Epithelial cell of proximal tubule (primary cell): ENCODE measurements at places on chromosomes 11 and 22.
A peak's percentile ranks its signal among the peaks of the same experiment; 100 is the strongest.

- DNase-seq, result peak; percentile 90
Measured at GRCh38 chr11:126113515-126113957, 50.9 kb upstream of the CDON start.

DNA sequence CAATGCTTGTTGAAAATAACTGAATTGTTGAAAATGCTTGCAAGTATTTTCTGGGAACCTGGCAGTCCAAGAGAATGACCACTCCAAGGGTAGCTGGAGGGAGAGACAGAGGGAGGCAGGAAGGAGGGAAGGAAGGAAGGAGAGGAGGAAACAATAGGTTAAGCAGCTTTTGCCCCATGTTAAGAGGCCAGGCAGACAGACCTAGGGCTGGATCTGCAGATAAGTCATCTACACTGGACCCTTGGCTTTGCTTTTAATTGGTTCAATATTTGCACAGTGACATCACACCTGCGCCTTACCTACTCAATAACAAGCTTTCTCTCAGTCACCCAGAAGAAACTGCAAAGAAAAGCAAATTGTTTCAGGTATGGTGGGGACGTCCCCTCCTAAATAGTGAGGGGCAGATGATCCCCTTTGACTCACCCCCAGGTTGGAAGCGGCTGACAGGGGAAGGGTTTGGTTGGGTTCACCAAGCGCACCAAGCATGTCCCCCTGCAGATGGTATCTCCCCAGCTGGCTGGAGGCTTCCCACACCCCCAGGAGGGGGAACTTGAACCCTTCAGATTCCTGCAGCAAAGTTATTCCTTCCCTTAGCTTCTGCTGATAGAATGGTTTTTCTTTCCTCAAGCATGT, 24.3 kb downstream of the MYH9 start:
- DNase-seq, result no peak

- no peak for DNase-seq
Measured at GRCh38 chr11:124865181-124865901, at the start of gene ROBO3. Gene ROBO3 (plus strand): TSS chr11:124865432. CDS start chr11:124865578, 146 bp downstream.

DNA sequence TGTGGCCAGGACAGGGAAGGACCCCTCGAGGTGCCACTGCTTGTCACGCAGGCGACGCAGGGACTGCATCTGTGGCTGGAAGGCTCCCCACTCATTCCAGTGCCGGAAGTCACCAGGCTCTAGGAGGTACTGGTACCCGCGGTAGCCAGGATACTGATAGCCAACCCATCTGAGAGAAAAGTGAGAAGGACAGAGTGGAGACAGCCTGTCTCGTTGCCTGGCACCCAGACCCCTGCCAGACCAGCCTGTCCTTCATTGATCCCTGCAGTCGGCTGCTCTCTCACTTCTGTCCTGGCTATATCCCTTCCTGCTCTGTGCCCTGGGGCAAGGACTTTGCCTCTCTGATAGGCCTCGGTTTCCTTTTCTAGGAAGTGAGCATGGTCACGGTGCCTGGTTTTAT, 9.6 kb upstream of the TPST2 start:
- DNase-seq, result no peak

- no peak for DNase-seq
Measured at GRCh38 chr11:58659404-58659803, 36.9 kb downstream of the CNTF start.

DNA sequence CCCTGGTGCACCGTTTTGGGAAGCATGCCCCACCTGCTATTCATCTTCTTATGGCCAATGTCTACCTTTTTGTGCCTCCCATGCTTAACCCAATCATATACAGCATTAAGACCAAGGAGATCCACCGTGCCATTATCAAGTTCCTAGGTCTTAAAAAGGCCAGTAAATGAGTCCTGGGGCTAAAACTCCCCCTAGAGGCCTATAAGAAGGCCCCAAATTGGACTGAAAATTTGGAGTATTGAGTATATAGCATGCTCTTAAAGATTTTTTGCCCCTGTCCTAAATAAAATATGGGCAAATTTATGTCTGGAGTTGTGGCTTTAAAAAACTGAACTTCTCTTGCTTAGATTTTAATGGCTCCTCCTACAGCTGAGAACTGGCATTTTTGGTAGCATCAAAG, 6.6 kb downstream of the OR51M1 start:
- DNase-seq, result no peak

- DNase-seq, result no peak
Measured at GRCh38 chr22:45684752-45685574, 13.3 kb downstream of the ATXN10 start.

- no peak for DNase-seq
Measured at GRCh38 chr11:26575946-26576345, 3.9 kb upstream of the MUC15 start.

- no peak for DNase-seq
Measured at GRCh38 chr11:57885298-57886050, 123.9 kb downstream of the CTNND1 start.

- no peak for DNase-seq
Measured at GRCh38 chr11:42012271-42012670, 552.8 kb upstream of the LRRC4C start.

GRCh38 chr11:66293777-66294625, 2.3 kb downstream of the TMEM151A start:
- DNase-seq, result no peak

DNA sequence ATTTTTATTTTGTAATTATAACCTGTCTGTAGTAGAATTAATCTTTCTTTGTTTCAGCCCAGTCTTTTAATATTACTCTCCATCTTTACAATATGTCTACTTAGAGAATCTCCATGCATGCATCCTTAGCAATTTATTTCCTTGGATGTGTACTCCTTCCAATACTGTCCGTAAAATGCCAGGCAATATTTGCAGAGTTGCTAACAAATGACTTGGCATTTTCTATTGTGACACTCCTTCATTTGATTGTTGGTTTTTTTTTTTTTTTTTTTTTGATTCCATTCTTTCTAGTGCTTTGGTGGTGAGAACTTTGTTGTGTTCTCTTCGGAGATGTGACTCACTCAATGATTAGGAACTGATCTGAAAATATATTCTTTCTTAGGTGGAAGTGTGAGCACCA, 220.3 kb downstream of the CNTN5 start:
- DNase-seq, result no peak

GRCh38 chr11:57432714-57433163, 5.8 kb upstream of the SLC43A3 start:
- no peak for DNase-seq

GRCh38 chr22:19242699-19243098, 48.8 kb downstream of the CLTCL1 start:
- DNase-seq, result no peak

- DNase-seq, result no peak
Measured at GRCh38 chr22:35582861-35583670, 34.1 kb downstream of the MB start.

DNA sequence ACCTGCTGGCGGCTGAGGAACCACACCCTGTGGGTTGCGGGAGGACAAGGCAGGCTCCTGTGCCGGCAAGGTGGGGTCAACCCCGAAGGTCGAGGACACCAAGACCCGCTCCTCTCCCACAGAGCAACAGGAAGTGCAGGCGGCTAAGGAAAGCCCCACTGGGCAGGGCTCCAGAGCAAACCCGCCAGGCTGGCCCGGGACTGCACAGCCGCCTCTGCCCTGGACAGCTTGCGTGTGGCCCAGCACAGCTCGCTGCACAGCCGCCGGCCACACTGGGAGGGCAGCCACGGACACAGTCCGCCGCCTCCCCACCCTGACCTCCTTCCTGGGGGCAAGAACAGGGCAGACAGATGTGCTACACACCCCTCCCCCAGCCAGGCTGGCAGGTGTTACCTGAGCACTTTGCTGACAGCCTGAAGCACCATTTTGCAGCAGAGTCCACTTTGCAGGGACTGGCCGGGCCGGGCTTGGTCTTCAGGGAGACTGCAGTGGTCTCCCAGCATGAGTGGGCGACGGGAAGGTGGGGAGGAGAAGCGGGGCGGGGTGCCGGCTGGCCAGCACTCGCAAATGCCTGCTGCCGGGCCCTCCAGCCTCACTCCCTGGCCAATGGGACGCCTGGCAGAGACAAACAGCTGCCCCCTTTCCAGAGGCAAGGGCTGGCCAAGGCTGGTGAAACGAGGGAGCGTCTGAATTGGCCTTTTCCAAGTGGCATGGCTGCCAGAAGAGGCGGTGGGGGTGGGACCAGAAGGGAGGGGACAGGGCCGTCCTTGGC, at the start of gene MOB2:
Gene MOB2, minus strand, starts transcription at position 726 of the 772 bp plus-strand sequence. Its CDS starts 223 bp downstream, at position 503.
- no peak for DNase-seq

- no peak for DNase-seq
Measured at GRCh38 chr11:109870297-109870696, 222.9 kb upstream of the ZC3H12C start.

- no peak for DNase-seq
Measured at GRCh38 chr22:32852395-32853251, 51.1 kb downstream of the TIMP3 start.

GRCh38 chr11:44916801-44917385, 33.8 kb downstream of the TP53I11 start:
- no peak for DNase-seq

DNA sequence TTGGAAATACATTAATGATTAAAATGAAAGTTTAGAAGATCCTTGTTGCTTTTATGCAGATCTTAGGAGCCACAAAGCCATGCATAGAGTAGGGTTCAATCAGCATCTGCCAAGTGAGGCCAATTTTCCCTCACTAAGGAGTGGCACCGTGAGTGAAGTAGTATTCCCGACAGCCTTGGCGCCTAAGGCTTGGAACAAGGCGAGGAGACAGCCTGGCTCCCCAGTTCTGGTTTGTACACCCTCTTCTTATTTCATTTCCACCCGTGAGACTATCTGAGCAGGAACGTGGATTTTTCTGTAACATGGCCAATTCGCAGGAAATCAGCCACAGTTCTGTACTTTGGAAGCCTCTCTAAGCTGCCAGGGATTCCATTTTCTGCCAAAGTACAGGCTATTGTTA, 22.6 kb downstream of the FADS2 start:
- no peak for DNase-seq

GRCh38 chr11:109783840-109784239, 309.4 kb upstream of the ZC3H12C start:
- DNase-seq, result no peak

- no peak for DNase-seq
Measured at GRCh38 chr11:6475936-6476335, 2.2 kb upstream of the TRIM3 start.

DNA sequence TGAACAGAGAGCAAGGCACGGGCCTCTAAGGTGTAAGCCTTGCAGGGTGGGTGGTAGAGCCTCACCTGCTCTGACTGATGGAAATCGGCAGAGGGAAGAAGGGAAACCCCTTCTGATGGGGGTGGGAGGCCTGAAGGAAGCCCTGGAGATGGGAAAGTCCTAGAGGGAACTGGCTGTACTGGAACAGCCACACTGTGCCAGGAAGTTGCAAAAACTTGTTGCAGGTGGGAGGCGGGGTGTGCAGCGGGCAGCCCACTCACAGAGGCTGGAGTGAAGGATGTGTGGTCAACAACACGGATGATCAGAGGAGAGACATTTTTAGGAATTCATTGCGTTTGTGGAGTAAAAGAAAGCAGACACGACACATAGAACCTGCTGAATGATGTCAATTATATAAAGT, 91.3 kb downstream of the ZC3H12C start:
- DNase-seq, result no peak

DNA sequence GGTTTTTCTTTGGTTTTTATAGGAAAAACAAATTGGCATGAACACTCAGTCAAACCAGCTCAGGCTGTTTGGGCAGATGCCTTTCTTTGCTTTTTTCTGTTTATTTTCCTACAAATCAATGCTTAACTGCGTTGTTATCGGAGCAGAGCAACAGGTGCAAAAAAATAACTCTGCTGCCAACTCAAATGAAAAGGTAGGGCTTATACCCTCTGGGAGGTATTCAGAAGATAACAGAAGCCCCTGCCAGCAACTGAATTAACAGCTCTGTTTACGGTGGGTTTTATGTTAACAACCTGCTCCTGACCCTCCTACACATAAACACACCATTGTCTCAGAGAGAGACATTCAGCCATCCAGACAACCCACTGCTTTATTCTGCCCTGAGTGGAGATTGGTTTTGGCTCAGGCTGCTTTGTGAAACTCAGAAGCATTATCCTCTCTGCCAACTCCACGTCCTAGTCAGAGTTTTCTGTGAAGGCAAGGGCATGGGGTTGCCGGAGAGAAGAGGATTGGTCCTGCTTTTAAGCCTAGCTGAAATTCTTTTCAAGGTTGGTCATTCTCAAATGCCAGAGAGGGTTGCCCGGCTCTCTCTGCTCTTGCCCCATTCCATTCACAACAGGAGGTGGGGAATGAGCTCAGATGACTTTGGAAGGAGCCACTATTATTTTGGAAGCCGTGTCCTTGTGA, 11.4 kb downstream of the EHF start:
- no peak for DNase-seq

GRCh38 chr11:66233301-66233700, 35.1 kb upstream of the RAB1B start:
- no peak for DNase-seq

DNA sequence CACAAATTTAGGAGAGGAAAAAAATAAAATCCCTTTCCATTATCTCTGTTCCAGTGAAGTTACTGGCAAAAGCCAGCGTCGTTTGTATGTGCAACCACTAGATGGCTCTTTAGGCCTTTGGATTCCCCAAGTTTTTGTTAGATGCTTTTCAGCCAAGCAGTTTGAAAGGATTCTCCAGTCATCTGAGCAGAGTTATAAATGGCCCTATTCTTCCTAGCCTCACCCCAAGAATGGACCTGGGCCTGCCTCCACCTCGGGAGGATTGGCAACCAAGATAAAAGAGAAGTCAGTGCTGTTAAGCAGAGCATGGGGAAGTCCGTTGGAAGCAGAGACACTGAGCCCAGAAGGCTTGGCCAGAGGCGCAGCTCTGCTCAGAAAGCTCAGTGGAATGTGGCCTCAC, 15.4 kb downstream of the FAM181B start:
- DNase-seq, result no peak

- DNase-seq, result no peak
Measured at GRCh38 chr22:20015971-20016733, 471 bp downstream of the ARVCF start.

DNA sequence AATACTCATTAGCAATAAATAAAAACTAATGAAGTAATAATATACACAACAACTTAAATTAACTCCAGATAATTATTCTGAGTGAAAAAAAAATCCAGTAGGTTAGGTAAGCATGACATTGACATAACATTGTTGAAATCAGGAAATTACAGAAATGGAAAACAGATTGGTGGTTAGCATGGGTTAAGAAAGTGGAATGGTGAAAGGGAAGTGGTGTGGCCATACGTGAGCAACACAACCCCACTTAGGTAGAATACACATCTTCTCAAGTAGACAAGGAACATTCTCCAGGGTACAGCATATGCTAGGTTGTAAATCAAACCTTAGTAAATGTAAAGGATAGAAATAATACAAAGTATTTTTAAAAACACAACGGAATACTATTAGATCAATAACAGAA, 30.2 kb upstream of the CLTCL1 start:
- DNase-seq, result no peak

GRCh38 chr22:49574205-49574880, 253.3 kb downstream of the BRD1 start:
- DNase-seq, result no peak

- DNase-seq, result no peak
Measured at GRCh38 chr22:44353041-44353440, 40.3 kb upstream of the SHISAL1 start.

- DNase-seq, result no peak
Measured at GRCh38 chr11:119432484-119433357, 9.7 kb upstream of the THY1 start.

- no peak for DNase-seq
Measured at GRCh38 chr22:23281406-23282088, 101.2 kb downstream of the BCR start.
